ENCODE measurements at places on chromosomes 11 and 22.

DNA sequence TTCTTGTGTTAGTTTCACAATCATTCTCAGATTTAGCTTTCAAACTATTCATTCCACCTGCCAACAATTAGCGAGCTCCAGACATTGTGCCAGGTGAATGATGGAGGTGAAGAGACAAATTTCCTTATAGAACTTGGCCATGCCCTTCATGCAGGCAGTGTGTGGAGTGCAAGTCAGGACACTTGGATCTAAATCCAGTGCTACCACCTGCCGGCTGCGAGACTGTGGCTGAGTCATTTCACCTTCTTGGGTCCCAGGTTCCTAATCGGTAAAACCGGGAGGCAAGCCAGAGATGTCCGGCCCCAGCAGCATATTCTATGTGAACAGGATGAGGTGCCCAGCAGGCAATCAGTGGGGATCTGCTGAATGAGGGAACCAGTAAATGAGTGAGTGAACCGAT, 18.6 kb upstream of the EHF start:
- no peak for DNase-seq

- DNase-seq: no peak
Observed at GRCh38 chr22:45103756-45104155, 60.0 kb upstream of the NUP50 start.

- DNase-seq: no peak
Observed at GRCh38 chr11:20368438-20368837, 4.9 kb downstream of the HTATIP2 start.

- no peak for DNase-seq
Observed at GRCh38 chr11:16899708-16900303, 114.4 kb downstream of the PLEKHA7 start.

- DNase-seq: peak; percentile 35
Observed at GRCh38 chr11:130905512-130905911, 10.8 kb downstream of the SNX19 start.

DNA sequence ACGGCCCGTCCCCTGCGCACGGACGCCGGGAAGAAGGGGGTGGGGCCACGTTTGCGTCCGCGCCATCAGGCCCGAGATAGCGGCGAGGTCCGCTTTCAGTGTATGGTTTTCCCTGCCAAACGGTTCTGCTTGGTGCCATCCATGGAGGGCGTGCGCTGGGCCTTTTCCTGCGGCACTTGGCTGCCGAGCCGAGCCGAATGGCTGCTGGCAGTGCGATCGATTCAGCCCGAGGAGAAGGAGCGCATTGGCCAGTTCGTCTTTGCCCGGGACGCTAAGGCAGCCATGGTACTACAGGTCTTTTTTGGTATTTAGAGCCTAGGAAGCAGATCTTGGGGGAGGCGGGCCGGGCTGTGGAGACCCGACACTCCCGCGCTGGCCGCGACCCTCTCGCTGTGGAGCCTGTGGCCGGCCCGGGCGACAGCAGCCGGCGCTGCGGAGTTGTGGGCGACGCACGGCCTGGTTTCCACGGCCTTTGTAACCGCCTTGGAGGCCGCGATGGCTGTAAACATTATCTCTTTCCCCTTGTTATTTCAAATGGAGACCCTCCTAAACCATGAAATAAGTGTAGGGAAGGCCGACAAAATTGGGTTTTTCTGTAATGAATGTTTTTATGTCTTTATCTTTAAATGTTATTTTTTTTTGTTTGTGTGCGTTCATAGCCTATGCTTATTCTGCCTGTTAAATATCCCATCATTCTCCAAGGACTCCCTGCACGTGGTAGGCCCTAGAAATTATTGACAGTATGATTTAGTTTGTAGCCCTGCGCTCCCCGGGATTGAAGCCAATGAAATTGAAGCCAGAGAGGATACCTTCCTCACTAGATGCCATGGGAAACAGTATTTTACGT, at the start of gene AASDHPPT:
AASDHPPT (plus strand) TSS at position 54 of the 847 bp plus-strand sequence; CDS start at position 103, 49 bp downstream.
- peak; percentile 49 for DNase-seq

DNA sequence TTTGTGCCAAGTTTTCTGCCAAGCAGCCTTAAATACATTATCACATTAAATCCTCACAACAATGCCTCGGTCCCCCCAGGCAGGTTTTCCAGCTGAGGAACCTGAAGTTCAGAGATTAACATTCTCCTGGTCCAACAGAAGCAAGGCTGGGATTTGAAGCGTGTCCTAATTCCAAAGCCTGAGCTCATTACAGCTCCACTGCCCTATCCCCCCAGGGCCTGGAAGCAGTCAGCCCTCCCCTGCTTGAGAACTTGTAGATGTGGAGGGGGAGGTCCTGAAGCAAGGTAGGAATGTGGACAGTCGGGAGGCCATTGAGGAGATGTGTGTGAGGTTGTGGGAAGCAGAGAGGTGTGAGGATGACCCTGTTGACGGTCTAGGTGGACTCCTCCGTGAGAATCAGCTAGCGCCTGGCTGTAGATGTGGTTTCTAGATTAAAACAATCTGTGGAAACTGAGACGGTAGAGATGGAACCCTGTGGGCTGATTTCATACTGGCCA, 8.1 kb downstream of the GRAMD1B start:
- DNase-seq: no peak

- DNase-seq: no peak
Observed at GRCh38 chr11:77233011-77233410, 68.5 kb downstream of the GDPD4 start.

GRCh38 chr11:27254744-27255446, 108.1 kb downstream of the CCDC34 start:
- no peak for DNase-seq

DNA sequence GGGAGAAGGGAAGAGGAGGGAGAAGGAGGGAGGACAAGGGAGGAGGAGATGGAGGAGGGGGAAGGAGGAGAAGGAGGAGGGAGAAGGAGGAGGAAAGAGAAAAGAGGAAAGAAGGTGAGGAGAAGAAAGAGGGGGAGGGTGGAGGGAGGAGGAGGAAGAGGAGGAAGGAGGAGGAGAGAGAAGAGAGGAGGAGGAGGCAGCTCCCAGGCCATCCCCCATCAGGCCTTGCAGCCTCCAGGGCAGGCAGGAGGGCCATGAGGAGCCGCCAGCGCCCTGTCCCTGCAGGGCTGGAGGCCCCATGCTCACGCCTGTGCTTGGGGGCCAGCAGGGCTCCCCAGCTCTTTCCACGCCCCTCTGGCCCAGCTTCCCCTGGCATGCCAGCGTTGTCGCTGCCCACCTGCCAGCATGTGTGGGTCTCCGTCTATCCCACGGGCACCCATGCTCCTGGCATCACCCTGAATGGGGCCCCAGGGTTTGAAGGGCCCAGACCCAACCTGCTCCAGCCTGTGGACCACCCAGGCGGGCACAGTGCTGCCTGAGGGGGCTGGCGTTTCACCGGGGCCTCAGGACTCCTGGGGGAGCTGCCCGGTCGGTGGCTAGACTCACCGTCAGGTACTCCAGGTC, 5.2 kb downstream of the TSPAN32 start:
- DNase-seq: no peak

GRCh38 chr22:33299245-33299956, 241.2 kb upstream of the SYN3 start:
- DNase-seq: no peak

DNA sequence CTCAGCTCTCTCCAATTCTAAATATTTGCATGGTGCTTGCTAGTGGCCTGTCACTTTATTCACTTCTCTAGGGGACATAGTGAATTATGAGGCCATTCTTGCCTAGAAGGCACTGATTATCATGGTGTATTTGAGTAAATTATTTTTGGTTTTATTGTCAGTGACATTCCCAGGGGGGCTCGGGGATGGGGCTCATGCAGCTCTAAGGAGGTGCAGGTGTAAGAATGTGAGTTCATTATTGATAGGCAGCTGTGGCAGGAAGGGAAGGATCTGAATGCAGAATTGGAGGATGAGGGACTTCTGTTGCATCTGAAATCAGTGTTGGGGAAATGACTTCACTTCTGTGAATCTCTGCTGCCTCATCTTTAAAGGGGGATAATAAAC, 53.7 kb upstream of the OR4B1 start:
- no peak for DNase-seq

GRCh38 chr11:27020751-27021150, 19.9 kb upstream of the BBOX1 start:
- DNase-seq: no peak

GRCh38 chr11:103499710-103500340, 390.6 kb downstream of the DYNC2H1 start:
- no peak for DNase-seq

DNA sequence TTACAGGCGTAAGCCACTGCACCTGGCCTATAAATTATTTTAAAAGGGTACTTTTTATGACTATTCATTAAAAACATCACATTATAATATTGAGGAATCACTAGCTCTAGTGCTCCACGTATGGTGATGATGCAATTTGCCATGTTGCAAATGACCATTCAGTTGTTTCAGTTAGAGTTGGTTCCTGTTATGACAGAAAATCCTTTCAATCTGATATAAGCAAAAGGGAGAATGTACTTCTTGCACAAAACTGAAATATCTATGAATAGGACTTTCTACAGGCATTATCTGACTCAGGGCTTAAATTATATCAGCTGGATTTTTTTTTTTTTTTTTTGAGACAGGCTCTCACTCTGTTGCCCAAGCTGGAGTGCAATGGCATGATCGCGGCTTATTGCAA, 45.6 kb upstream of the RRM1 start:
- no peak for DNase-seq

DNA sequence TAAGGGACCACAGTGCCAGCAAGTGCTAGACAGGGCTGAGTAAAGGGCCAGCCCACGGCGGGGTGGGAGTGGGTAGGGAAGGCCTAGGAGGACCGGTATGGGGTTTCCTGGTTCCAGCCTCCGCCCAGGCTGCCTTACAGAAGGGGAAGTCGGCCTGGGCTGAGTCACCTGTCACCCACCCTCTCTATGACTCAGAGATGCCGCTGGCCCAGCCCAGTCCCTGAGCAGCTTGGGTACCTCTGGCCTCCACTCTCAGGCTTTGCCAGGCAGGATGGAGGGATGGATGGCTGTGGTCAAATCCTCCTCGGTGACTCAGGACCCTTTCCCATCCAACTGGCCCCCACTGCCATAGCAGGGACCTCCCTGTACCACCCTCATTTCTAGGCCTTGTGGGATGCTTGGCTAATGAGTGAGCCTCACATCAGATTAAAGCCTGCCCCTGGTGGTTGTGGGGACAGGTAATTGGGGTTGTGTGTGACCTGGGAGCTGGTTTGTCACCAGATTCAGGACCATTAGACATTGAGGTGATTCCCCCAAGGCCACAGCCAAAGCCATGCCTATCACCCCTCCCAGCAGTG, 13.9 kb downstream of the SLC35E4 start:
- peak; percentile 88 for DNase-seq

- DNase-seq: no peak
Observed at GRCh38 chr22:48943567-48944432, 883.9 kb downstream of the BRD1 start.

DNA sequence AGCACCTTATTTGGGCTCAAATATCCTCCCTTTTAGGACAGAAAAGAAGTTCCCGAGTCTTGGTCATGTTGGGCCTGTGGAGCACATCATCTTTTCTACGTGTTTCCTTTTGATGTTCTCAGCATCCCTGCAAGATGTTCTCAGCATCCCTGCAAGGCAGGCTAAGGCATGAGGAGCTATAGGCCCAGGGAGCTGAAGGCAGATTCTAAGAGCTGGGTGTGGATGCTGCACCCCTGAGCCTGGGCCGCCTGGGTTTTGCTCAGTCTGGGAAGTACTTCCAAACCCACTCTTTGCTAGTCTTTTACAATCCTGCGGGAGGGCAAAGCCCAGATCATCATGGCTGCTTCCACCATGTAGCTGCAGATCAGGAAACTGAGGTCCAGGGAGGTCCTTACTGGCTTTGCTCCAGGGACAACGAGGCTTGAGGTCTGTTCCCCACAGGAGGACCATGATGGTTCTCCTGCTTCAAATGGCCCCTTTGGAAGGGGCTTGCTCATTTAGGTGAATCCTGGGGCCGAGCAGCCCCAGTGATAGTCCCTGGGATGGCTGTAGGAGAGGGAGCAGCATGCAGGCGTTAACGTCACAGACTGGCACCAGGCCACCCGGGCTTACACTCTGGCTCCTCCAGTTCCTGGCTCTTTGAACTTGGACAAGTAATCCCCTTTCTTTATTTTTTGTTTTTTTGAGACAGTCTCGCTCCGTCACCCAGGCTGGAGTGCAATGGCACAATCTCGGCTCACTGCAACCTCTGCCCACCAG, 10.6 kb downstream of the LRRC75B start:
- no peak for DNase-seq

GRCh38 chr11:110356762-110357671, 60.6 kb upstream of the RDX start:
- DNase-seq: peak; percentile 31

DNA sequence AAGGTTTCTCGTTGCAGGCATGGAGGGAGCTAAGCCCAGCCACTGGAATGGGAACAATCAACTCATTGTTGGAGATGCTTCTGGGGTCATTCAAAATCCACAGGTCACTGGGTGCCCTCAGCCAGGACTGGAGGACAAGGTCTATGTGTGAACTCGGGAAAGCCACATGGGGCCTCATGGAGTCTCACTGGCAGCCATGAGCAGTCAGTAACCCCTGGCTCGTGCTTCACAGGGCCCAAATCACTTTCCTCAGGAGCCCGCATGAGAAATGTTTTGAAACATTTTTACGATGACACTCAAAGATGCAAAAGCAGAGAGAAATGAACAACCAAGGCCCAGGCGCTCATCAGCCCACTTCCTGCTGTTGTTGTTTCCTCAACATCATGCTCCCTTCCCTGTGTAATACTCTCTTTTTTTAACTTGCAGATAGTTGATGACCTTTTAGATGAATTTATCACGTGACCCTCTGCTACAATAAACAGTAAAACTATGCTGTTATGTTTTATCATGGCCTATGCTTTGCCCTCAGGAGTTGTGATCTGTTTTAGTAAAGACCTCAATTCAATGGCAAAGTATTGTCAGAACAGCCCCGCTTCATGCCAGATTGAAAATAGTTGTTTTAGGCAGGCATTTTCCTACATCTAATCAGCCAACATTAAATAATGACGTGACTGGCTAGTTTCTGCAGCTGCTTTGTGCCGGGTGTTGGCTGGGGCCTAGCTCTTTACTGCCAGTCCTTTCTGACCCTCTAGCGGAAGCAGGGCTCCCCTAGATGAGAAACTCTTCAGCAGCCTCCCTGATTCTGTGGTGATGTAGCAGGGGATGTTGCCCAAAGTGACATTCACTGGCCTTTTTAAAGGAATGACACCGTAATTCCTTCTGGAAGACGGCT, 39.7 kb downstream of the ADAMTS15 start:
- no peak for DNase-seq

GRCh38 chr11:102399189-102399588, 52.2 kb downstream of the BIRC2 start:
- DNase-seq: no peak

- peak; percentile 13 for DNase-seq
Observed at GRCh38 chr11:112294688-112295340, 34.2 kb upstream of the PLET1 start.

- peak; percentile 72 for DNase-seq
Observed at GRCh38 chr22:49632199-49633009, 195.3 kb downstream of the BRD1 start.

DNA sequence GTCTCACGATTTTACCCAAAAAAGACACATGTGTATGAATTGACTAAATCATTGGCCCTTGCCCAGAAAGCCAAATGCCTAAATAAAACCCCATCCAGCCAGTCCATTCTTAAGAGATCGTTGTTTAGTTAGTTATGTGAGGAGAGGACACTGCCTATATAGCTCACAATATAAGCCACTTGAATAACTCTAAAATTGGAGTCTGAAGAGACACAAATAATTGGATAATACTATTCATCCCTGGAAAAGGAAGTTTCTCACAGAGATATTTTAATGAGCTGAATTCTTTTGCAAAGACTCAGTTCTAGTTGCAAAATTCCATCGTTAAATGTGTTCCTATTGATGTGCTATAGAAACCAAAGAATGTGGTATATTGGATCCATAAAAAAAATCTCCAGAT, 176.7 kb downstream of the SOX6 start:
- no peak for DNase-seq
